ENCODE measurements at places on chromosomes 12 and 14.

DNA sequence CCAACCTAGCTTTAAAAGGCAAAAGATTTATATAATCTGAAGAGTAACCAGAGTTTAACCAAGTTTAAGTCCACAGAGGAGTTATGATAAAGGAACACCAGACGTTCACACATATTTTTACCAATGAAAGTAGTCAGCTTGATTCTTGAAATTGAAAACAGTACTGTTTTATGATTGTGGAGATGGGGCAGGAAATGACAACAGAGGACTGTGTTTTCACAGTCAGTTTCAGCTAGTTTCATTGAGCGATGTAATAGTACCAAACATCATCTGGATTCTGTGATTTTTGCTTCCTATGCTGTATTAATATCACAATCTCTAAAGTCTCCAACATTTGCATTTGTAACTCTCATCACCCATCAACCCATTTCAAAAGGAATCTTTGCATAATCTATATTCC is 34.2 kb upstream of the SLC6A15 start:
- no peak for DNase-seq

GRCh38 chr12:115223322-115223721 is 539.3 kb upstream of the TBX3 start:
- DNase-seq: no peak

DNA sequence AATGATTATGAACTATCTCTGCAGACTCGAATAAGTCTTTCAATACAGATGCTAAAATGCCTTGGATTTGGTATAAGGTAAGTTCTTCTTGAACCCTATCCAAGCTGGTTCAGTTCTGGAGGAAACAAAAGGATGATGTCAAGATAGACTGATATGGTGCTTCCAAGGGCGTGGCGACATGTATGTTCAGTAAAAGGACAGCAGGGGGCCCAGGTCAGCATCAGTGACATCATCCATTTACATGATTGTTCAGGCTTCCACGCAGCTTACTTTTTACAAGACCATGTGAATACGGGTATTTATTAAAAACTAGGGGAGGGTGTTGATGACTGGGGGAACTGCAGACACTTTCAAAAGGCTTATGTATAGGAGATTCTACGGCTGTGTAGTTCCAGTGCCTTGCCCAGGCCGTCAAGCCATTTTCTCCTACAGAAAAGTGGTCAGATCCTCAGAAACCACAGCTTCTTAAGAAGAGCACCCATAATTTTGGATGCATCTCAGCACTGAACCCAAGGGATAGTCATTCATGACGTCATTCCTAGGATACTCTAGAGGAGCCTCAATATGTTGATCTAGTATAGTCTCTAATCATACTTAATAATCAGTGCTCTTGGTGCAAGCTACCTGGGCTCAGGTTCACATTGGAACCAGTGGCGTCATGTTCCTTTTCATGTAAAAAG is 527.7 kb downstream of the FUT8 start:
- no peak for DNase-seq

GRCh38 chr12:64681200-64682052 is 71.1 kb downstream of the RASSF3 start:
- DNase-seq: no peak

GRCh38 chr12:41612892-41613557 is 424.9 kb downstream of the PDZRN4 start:
- no peak for DNase-seq

- DNase-seq: no peak
Observed at GRCh38 chr14:101835566-101835965, 74.1 kb downstream of the PPP2R5C start.

- no peak for DNase-seq
Observed at GRCh38 chr12:109708939-109709338, 4.7 kb upstream of the FAM222A start.

DNA sequence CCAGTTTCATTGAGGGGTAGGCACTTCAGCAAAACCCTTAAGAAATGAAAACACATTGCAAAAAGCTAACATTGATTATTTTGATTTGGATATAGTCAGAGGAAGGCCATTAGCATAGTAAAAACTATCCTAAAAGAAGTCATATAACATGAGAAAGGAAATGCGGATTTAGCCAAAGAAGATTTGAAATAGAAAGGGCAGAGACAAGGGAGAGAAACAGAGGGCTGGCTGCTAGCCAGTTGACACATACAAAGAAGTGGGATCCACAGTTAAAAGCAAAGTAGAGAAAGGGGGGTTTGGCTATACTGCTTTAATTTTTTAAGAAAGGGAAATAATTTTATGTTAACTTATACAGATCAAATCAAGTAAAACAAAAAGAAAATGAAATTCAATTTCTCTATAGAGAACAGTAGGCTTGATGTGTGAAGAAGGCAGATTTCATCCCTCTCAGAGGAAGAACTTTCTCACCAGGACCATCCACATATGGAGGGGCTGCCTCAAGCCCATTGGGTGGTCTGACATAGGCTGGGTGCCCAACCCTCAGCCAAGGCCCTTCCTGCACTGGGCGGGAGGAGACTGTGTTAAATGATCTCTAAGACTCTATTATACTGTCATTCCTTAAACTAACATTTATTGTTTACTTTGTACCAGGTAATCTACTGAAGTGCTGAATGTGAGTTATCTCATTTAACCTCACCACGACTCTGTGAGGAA is 420.3 kb downstream of the CCDC91 start:
- no peak for DNase-seq

DNA sequence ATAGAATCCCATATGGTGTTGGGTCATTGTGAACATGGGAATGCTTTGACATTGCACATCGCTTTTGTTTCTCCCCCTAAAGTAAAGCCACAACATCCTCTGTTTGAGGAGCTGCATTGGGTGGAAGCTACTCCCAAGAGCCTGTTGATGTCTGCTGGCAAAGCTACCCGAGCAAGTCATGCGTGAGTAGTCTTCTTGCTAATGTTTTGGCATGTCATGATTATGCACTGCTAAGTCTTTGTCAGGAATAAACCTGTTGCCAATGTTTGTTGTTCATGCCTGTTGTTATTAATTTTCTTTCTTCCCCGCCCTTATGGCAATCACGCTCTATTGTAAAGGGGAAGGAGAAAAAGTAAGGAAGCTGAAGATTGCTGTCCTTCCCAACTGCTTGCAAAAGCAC is 97.3 kb downstream of the EXOC5 start:
- DNase-seq: no peak

All from activated T-cell treated with anti-CD3 and anti-CD28 coated beads for 4 hours (primary cell).